RKO (cell line): ENCODE measurements at places on chromosomes 12 and 14.

GRCh38 chr12:76568888-76569551, 9.4 kb upstream of the OSBPL8 start:
- DNase-seq = no peak

DNA sequence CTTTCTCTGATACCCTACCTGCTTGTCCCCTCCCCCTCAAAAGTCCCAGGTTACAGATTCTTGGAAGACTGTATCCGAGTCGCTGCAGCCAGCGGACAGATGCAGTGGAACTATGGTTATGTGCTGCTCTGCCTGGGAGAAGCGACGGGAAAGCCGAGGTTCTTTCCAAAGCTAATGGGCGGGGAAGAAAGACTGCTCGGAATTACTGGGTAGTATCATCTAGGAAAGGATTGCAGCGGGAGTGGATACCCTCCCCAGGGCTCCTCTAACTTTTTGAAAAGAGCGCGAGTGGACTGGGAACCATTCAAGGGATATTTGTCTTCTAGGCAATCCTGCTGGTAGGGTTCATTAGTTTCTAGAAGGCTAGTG, 1.4 kb downstream of the PTHLH start:
- DNase-seq = no peak

GRCh38 chr12:68482660-68483059, 128.0 kb upstream of the RAP1B start:
- no peak for DNase-seq

GRCh38 chr12:47609806-47610205, 96.0 kb downstream of the RPAP3 start:
- no peak for DNase-seq

DNA sequence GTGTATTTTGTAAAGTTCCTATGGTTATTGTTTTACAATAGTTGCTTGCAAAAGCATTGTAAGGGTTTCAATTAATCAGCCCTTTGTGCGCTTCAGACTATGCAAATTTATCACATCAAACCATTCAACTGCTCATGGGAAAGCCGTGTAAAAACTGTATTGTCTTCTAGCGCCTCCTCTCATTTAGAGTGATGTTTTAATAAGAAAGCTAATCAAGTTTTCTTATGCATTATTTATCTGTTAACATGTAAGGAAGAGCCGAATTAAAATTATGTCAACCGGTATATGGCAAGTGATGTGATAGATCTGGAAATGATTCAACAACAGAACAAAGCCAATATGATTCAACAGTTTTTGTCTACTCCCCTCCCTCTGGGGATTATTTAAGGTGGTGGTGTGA, 92.5 kb upstream of the RFX4 start:
- no peak for DNase-seq

DNA sequence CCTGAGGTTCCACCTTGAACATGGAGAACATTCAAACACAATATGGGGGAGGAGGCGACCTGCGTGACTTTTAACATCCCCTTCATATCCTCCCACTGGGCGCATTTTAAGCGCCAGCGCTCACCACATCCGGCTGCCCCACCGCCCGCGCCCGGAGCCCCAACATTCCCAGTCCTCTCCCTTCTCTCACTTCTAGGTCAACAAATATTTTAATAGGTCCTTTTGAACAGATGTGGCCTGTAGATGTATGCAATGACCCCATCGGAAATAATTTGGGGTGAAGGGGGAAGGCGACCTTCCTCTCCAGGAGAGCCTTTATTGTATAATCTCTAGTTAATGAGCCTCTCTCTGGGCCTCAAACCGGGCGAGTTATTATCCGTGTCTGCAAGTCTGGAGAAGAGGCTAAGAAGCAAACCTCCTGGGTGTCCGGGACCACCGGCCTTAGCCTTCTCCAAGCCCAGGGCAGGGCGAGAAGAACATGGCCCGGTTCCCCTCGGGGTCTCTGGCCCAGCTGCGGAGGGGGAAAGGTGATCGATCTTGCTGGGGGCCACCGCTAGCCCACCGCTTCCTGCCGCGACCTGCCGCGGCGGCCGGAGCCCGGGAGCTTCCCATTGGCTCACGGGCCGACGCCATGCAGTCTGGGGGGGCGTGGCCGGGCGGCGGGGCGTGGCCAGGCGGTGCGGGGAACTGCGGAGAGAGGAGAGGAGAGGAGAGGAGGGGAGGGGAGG, 83.2 kb upstream of the HMGA2 start:
- DNase-seq = no peak

GRCh38 chr12:101992091-101992490, 69.7 kb downstream of the WASHC3 start:
- DNase-seq = no peak

GRCh38 chr12:53338916-53339315, 2.8 kb upstream of the SP7 start:
- no peak for DNase-seq

- no peak for DNase-seq
Measured at GRCh38 chr14:64515053-64515452, 10.5 kb downstream of the ZBTB1 start.

DNA sequence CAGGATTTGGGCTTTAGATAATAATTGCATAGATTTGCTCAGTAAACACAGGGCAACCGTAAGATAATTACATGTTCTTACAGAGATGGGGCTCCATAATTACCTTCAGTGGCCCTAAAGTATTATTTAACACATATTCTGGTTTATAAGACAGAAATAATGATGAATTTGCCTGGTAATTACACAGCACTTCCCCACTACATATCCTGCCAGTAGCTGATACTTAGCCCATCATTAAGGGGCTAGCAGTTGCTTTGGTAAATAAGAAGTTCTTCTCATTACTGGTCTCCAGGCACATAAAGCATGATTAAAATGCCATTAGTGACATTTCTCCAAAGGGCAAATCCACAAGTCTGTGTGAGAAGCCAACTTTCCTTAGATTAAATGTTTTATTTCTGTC, 158.7 kb downstream of the NUAK1 start:
- no peak for DNase-seq
